AG04449 (cell line): ENCODE measurements at places on chromosomes 2 and 18.

DNA sequence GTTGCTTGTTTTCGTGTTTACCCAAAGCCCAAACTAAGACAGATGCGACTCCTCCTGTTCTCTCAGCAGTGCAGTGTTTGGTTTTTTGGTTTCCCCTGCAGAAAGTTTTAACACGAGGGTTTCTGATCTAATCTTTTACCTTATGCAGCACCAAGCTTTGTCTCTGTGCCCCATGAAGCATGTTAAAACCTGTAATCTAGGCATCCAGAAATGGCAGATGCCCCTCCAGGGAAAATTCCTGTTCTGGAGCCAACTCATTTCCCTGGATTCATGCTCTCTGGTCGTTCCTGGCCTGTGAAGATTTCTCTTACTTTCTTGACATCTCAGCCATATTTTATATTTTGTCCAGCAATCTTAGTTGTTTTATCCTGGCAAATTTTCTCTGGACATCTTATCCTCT, 91.5 kb downstream of the LTBP1 start:
- DNase-seq, result no peak

GRCh38 chr2:260507-261161, 3.2 kb downstream of the SH3YL1 start:
- DNase-seq, result no peak

GRCh38 chr2:197298609-197299008, 12.0 kb downstream of the ANKRD44 start:
- no peak for DNase-seq

DNA sequence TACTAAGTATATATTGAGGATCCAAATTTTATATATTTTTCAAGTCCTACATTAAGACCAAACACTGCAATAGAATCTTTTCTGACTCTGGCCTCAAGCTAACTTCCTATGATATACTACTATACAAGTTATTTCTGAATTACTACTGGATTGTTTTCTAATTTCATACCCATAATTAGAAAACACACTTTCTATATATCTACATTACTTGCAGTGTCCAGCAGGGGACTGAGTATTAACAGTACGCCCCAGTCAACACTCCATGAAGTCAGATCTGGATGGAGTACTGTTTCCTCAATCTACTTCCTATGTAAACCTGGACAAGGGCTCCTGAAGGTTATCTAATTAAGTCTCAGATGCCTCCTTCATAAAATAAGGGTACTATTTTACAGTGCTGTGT, 26.5 kb downstream of the RMP24 start:
- DNase-seq, result no peak

- no peak for DNase-seq
Observed at GRCh38 chr2:222477962-222478608, 53.7 kb downstream of the SGPP2 start.

DNA sequence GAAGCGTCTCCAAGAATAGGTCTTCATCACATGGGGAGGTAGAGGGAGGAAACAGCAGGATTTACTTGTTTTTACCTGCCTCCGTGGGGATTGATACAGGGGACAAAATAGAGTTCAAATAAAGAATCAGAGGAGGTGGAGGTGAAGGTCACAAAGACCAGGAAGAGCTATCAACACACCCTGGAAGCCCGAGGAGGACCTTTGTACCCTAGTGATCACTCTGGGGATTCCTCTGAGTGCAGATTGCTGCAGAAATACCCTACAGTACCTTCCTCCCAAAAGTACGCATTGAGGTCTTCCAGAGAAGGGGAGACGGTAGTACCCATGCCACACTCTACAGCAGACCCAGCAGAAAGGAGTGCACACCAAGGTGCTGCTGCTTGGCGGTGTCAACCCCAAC, 44.9 kb downstream of the OSR1 start:
- DNase-seq, result no peak

DNA sequence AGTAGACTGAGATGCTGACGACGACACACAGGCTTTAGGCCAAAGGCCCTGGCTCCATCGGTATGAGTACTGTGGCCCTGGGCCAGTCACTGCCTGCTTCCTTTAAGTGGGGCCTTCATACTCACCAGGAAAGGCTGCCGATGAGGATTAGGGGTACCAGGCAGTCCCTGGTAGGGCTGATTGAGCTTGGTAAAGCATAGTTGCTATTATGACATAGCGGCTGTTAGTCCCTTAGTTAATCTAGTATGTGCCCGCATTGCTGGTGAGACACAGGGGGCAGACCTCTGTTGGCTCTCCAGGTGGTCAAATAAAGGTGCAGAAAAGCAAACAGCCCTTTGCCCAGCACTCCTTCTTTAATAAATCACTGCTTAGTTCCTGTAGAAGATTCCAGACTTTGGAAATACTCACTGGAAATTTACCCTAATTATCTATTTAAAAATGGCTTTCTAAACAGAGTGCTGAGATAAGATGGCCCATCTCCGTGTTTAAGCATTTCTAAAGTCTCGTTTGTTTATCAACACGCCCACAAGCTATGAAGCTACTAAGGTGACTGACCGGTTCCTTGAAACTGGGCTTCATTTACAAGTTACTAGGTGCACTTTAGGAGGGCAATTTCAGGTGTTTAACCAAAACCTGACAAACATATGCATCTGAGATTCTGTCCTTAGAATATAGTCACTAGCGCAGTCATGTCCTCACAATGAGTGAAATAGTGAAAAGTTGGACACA, 8.7 kb upstream of the BIN1 start:
- no peak for DNase-seq
